Osteocyte (in vitro differentiated cells): ENCODE measurements at places on chromosomes 6 and 20. TPM values are rescaled to one million over a fixed set of nuclear protein-coding genes. Genes with fewer than 3 reads are reported as not detected.

DNA sequence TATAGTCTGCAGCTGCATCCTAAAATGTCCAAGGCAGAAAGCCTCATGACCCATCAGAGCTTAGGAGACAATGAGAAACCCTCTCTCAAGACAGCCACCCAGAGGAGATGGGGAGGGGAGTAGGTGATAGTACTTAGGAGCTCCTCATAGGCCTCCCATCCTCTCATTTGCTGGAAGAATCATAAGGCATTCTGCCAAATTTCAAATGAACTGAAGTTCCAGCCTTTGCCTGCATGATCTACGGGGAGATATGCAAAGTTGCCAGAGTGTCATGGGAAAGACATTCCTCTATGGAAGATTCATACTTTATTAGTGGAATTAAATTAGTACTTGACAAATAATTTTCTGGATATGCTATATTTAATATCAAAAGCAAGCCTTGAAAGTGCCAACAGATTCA, 194.1 kb upstream of the GJE1 start:
- no peaks in the 10 kb centered on the region for H3K4me1 ChIP-seq
- H3K27ac ChIP-seq: no peak overlapping the region
- peaks cover 3% of the 10 kb centered on the region for H3K36me3 ChIP-seq
- no peak for DNase-seq

DNA sequence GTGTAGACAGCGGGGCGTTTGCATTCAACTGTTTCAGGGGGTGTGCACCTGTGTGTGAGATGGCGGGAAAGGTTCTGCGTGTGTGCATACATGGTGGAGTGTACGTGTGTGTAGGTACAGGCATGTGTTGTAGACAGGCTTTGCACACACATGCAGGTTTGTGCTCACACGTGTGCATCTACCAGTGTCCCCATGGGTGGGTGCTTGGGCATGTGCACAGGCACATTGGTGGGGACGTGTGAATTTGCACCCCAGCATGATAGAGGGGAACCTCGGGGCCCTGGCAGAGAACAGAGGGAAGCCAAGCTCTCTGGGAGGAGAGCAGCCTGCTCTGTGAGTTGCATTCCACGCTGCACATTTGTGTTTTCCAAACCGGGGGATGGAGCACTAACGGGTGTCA, 250.2 kb downstream of the PREX1 start:
- H3K4me1 ChIP-seq: no peaks in the 10 kb centered on the region
- no peak overlapping the region for H3K4me3 ChIP-seq
- peaks cover 38% of the 10 kb centered on the region for H3K27me3 ChIP-seq
- no peak overlapping the region for H3K27ac ChIP-seq

DNA sequence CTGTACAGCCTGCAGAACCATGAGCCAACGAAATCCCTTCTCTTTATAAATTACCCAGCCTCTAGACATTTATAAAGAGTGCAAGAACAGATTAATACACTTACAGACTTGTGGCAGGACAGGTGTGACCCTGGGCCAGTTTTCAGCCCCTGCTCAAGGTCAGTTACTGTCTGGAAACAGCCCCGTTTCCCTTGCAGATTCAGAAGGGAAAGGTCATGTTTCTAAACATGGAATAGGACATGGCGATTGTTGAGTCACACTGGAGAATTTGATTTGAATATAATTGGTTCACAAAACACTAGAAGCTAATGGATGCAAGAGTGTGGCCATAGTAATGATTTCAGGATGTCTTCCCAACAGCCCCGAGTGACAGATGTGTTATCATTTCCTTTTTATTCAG, 248.8 kb downstream of the DLL1 start:
- no peaks in the 10 kb centered on the region for H3K4me1 ChIP-seq
- H3K27ac ChIP-seq: no peak overlapping the region
- DNase-seq: no peak
- no peaks in the 10 kb centered on the region for H3K36me3 ChIP-seq
- H3K27me3 ChIP-seq: no peaks in the 10 kb centered on the region

GRCh38 chr6:32982084-32982701, 13.8 kb downstream of the BRD2 start:
- no peak overlapping the region for H3K4me3 ChIP-seq
- no peak for DNase-seq
- H3K27me3 ChIP-seq: peaks cover 9% of the 10 kb centered on the region
- H3K36me3 ChIP-seq: peaks cover 43% of the 10 kb centered on the region

DNA sequence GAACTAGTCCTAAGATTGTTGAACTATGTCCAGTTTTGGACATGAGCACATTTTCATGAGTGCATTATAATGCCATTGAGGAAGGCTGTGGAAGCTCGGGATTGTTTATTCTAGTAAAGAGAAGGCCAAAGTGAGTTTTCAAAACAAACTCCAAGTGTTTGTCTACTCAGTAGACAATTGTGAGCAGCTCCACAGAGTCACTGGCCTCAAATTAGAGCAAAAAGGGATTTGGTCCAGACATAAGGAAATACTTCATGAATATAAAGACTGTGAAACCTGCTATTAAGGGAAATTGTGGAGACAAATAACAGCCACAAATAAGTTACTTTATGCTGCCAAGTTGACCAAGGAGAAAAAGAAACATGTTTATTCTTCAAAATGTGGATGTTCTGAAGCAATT, 42.6 kb upstream of the PREP start:
- no peaks in the 10 kb centered on the region for H3K4me1 ChIP-seq
- no peak overlapping the region for H3K27ac ChIP-seq
- no peak overlapping the region for H3K4me3 ChIP-seq

- H3K4me3 ChIP-seq: no peak overlapping the region
- no peaks in the 10 kb centered on the region for H3K4me1 ChIP-seq
- no peaks in the 10 kb centered on the region for H3K36me3 ChIP-seq
Measured at GRCh38 chr20:58746620-58747019, 54.0 kb downstream of the NPEPL1 start.

DNA sequence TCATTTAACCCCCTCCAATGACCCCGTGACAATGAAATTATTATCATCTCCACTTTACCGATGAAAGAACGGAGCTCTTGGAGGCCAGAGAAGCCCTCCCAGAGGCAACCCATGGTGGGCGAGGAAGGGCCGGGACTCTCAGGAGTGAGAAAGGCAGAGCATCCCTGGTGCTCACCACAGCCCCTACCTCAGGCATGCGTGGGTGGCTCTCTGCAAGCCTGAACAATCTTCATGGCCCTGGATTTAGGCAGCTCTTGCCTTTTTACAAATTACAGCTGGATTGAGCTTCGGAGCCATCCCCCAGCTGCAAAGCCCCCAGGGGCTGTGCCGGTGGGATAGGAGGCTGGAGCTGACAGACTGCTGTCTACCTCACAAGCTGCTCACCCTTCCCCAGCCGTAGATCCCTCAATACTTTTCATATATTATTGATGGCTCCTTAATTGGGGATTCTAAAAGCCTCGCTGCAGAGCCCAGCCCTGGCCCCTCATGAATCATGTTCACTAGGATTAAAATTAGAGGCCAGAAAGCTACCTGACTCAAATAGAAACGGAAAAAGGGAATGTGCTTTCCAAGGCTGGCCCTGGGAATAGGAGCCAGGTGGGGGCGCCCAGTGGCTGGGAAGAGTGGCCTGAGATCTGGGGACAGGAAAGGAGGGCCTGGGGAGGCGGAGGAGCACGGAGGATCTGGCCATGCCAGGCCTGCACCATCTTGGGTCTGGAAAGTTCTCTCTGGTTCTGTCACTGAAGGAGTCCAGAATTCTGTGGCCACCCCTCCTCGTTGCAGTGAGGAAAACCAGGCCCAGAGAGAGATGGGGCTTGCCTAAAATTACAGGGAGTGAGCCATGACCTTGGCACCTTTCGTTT, 29.1 kb downstream of the CPNE5 start:
- H3K27ac ChIP-seq: no peak overlapping the region
- DNase-seq: no peak
- H3K4me1 ChIP-seq: no peaks in the 10 kb centered on the region
- no peaks in the 10 kb centered on the region for H3K36me3 ChIP-seq
- no peak overlapping the region for H3K4me3 ChIP-seq

DNA sequence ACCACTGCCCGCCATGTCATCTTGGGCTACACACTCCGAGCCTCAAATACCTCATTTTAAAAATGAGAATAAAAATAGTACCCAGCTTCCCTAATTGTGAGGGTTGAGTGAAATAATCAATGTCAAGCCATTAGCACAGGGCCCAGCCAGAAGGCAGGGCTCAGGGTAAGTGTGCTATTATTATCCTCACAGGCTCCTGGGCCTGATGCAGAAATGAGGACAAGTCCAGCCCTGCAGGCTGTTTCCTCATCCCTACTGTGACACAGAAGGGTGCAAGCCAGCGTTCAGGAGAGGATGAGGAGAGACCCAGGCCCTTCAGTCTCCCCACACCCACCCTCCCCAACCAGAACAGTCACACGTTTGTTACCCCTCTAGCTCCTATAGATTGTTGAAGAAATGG, 4.0 kb downstream of the DLK2 start:
- no peak for DNase-seq
- H3K27ac ChIP-seq: no peak overlapping the region
- H3K36me3 ChIP-seq: peaks cover 16% of the 10 kb centered on the region
- no peak overlapping the region for H3K4me3 ChIP-seq

- H3K36me3 ChIP-seq: no peaks in the 10 kb centered on the region
- DNase-seq: peak; percentile 38
- H3K27ac ChIP-seq: no peak overlapping the region
Measured at GRCh38 chr20:12012241-12013222, 94.8 kb downstream of the BTBD3 start.

DNA sequence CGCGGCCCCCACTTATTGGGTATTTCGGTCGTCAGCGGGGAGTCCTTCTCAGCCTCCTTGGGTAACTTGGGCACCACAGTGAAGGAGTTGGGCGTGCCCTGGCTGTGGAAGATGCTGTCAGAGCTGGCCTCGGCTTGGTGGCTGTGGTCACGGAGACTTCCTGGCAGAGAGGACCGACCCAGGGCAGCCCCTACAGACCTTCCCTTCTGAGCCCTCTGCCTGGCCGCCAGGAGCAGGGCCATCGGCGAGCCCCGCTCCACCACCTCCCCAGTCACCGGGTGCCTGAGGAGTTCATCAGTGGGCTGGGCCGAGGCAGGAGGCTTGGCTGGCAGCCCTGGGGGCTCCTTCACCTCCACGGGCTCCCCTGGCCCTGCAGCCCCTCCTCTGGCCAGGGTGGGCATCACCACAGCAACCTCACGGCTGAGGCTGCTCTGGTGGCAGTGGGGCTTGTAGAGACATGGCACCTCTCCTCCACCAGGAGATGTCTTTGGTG, 37.2 kb downstream of the C6orf132 start:
- H3K4me3 ChIP-seq: no peak overlapping the region
- H3K27me3 ChIP-seq: no peaks in the 10 kb centered on the region
- DNase-seq: no peak
- no peak overlapping the region for H3K27ac ChIP-seq
- H3K4me1 ChIP-seq: peaks cover 14% of the 10 kb centered on the region

DNA sequence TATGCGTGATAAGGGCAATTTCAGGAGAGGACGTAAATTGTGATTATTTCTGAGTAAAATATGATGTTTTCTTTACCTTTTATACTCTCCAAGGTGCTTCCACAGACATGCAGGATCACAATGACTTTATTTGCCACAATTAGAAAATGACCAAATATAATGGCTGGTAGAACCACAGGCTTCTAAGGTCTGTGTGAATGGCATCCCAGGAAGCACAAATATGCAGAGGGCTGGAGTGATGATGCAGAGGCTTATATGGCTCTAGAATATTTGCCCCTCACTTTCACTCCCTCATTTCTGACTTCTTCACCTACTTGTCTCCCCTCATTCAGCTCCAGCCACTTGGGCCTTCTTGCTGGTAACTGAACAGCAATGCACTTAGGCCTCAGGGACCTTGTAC, 502.1 kb upstream of the MAP3K7 start:
- peaks cover 29% of the 10 kb centered on the region for H3K4me1 ChIP-seq
- H3K27ac ChIP-seq: no peak overlapping the region
- no peaks in the 10 kb centered on the region for H3K36me3 ChIP-seq
- no peak overlapping the region for H3K4me3 ChIP-seq
- DNase-seq: no peak
- H3K27me3 ChIP-seq: no peaks in the 10 kb centered on the region

GRCh38 chr6:15464211-15464725, 198.6 kb downstream of the DTNBP1 start:
- peaks cover 8% of the 10 kb centered on the region for H3K36me3 ChIP-seq
- no peak overlapping the region for H3K4me3 ChIP-seq
- DNase-seq: no peak
- peaks cover 4% of the 10 kb centered on the region for H3K4me1 ChIP-seq
- H3K27me3 ChIP-seq: no peaks in the 10 kb centered on the region

- H3K4me1 ChIP-seq: peaks cover 36% of the 10 kb centered on the region
- H3K36me3 ChIP-seq: no peaks in the 10 kb centered on the region
- no peak for DNase-seq
- no peaks in the 10 kb centered on the region for H3K27me3 ChIP-seq
Measured at GRCh38 chr6:125255201-125255600, 46.6 kb downstream of the HDDC2 start.

The HIVEP2 gene
- total RNA-seq: 38.2 and 39.2 TPM in 2 replicates
